Amniotic stem cell (primary cell): ENCODE measurements at places on chromosomes 7 and 10.

DNA sequence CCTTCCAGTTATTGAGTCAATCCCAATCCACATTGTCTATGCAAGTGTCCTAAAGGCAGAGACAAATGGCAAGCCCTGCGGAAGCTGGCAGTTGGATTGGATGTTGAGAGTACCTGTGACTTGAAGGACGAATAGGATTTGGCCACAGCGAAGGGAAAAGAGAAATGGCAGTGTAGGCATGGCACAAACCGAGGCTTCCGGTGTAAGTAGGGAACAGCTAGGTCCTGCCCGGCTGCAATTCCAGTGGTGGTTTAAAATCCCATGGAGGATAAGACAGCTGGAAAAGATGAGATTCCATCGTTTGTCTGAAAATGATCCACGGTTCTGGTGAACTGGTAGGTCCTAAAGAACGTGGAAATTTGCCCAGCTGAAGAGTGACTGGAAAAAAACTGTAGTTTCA lies 296.2 kb downstream of the TCERG1L start:
- DNase-seq = no peak

GRCh38 chr10:20891338-20891714 lies 5.8 kb downstream of the NEBL start:
- no peak for DNase-seq

- no peak for DNase-seq
Observed at GRCh38 chr10:84065804-84066601, 73.3 kb upstream of the GHITM start.

DNA sequence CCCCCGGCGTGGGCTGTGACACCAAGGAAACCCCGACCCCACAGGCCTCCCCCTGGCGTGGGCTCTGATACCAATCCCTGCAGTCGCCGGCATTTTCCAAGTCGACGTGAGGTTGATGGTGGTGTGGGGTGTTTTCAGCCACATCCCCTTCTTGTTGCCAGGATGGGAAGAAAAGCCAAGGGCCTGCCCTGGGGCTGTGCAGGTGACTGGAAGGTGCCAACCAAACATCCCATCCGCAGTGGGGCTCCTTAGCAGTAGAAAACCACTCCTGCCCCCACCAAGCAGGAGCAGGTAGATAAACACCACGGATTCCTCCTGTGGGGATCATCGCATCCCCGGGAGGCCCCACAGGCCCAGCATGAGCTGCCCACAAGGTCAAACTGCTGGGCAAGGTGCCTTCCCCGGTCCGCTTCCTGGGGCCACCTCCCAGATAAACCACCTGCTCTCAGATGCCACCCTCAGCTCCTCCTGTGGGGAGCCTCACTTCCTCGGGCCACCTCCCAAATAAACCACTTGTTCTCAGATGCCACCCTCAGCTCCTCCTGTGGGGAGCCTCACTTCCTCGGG lies 88.5 kb upstream of the DIP2C start:
- DNase-seq = no peak

DNA sequence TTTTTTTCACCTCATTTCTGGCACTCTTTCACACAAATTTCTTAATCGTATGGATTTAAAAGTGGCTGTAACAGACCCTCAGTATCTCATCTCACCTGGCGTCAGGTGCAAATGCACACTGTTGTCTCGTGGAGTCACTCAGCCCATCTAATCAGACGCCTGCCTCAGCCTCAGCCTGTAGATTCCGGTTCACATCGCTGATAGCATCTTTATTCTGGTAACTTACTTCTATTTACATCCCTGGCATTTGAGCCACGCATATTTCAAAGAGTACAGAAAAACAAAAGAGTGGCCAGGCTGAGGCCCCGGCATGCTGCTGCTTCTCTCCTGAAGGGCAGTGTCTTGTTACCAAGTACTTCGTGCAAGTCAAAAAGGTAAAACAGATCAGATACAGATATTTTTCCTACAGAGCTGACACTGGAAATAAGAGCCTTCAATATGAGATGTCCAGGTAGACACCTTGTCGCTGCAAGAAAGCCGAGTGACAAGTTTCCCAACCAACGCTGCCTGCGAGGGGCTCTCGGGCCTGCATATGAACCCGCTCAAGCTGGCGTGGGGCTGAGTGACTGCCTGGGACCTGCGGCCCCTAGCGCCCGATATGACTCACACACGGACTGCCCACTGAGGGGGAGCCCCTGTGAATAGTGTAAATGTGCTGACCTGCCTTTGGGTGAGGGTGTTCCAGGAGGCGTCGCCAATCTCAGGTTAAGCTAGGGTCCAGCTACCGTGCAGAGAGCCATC lies 4.3 kb downstream of the VIPR2 start:
- DNase-seq = no peak

GRCh38 chr10:75331081-75331480 lies 70.5 kb downstream of the ZNF503 start:
- no peak for DNase-seq
